Fibroblast of lung (primary cell): ENCODE measurements at places on chromosomes 6 and 20. TPM values are rescaled to one million over a fixed set of nuclear protein-coding genes. Genes with fewer than 3 reads are reported as not detected.

DNA sequence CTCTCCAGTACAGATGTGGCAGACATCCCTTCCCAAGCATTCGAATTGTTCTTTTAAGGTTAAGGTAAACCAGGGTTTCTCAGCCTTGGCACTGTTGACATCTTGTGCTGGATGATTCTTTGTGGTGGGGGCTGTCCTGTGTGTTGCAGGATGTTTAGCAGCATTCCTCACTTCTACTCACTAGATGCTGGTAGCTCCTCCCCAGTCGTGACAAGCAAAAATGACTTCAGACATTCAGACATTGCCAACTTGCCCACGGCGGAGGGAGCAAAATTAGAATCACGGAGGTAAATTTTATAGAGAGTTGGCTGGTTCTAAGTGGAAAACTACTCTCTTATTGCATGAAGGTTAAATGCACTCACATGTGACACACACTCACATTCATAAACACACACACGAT, 188.7 kb downstream of the GMPR start:
- DNase-seq = no peak

GRCh38 chr6:169789146-169789943, 37.9 kb downstream of the ERMARD start:
- DNase-seq = no peak

DNA sequence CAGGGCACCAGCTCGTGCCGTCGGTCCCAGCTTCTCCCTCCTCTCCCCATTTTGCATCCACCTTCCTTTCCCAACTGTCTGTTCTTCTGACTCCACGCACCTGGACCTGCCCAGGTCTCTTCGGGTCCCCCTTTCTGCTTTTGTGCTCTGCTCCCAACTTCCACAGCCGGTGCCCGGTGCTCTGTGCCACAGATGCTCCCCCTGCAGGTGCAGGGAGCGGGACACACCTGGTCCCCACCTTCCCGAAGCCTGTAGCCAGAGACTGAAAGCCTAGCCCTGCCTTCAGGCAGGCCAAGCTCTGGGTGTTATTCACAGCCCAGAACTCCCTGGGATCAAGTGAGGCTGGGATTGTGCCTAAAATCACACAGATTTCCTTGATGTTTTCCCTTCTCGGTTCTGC, 24.6 kb upstream of the BMP7 start:
- no peak for DNase-seq

Gene ADGRF5
- total RNA-seq = under 0.01 and 0.26 TPM in 2 replicates

GRCh38 chr6:108608453-108609275, 47.9 kb downstream of the FOXO3 start:
- peak; percentile 41 for DNase-seq

Gene GTSF1L
- total RNA-seq = not detected in 2 replicates

DNA sequence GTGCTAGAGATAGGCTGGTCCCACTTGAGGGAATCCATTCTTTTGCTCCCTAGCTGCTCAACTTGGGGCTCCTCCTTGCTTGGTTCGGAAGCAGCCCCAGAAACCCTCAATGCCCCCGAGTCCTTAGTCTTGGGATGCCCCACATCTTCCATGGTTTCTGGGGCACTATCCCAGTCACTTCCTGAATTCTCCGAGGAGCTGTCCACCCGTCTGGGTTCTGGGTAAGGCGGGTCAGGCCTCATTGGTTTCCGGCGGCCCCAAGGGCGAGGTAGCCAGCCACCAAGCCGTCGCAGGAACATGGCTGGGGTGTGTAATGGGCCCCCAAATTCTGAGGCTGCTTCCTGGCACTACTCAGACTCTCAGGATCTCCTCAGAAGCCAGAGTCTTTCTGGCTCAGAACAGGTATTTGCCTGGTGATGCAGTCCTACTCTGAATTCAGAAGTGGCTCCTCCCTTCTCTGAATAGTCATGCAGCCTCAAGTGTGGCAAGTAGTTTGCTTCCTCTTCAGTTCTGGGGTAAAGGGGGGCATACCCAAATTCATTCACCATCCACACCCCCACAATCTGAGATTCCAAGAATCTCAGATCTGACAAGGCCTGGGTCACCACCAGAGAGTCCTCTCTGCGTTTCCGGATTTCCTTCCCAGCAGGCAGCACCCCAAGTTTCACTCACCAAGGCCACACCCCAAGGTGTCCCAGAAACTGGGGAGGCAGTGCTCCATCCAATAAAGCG, 763 bp downstream of the C6orf47 start:
- peak; percentile 25 for DNase-seq

Gene IL17A
- not detected in 2 replicates for total RNA-seq

DNA sequence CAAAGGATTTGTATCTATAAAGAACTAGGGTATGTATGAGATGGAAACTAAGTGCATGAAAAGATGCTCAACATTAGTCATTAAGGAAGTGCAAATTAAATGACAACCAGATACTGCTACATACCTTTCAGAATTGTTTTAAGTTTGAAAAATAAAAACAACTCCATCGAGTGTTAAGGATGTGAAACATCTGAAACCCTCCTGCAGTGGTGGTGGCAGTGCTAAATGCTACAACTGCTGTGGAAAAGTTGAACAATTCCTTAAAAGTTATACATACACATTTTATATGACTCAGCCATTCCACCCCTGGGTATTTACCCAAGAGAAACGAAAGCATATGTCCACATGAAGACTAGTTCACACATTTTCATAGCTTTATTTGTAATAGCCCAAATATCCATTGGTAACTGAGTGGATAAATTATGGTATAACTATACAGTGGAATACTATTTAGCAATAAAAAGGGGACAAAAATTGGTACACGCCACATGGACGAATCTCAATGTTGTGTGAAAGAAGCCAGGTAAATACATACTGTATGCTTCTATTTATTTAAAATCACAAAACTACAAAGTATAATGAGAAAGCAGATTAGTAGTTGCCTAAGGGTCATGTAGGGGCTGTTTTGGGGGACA, 10.6 kb downstream of the ARMH2 start:
- DNase-seq = no peak
